ENCODE measurements at places on chromosomes 13 and 19. TPM values are rescaled to one million over a fixed set of nuclear protein-coding genes. Genes with fewer than 3 reads are reported as not detected.

- no peak for DNase-seq
These were observed 23.0 kb downstream of the STARD13 start for GRCh38 chr13:33262594-33262993.

DNA sequence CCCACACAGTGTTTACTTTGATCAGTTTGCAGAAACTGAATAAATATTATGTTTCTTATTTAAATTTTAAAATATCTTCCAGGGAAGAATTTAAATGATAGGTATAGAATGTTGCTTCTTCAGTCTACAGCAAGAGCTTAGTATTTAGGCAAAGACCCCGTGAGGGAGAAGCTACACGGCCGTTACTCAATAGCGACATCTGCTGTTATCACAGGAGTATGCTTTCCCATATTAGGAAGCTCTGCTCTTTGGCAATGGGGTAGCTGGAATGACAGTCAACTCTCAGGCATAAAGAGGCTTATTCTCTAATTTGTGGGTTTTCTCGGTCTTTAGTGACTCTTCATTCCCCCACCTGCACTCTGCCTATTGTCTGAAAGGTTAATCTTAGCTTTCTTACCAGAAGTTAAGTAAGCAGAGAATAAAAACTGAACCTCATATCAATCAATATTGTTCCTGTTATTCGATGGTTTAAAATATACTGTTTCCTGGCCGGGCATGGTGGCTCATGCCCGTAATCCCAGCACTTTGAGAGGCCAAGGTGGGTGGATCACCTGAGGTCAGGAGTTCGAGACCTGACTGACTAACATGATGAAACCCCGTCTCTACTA, 13.2 kb upstream of the LHFPL6 start:
- no peak for DNase-seq

DNA sequence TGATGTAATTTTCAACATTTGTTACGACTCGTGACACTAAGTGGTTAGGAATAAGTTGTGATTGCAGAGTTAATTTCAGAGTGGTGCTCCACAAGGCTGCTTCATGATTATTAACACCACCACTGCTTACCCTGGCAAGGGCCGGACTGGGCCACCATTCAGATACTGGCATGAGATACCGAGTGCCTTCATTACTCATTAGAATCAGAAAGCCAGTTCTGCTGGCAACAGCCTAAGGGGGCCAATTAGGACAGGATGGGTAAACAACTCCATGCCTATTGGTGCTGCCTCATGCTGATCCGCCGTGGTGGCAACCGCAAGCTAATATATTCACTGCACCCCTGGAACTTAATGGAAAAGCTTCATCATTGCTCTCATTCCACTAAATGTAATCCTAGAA, 575.1 kb downstream of the EFNB2 start:
- no peak for DNase-seq

DNA sequence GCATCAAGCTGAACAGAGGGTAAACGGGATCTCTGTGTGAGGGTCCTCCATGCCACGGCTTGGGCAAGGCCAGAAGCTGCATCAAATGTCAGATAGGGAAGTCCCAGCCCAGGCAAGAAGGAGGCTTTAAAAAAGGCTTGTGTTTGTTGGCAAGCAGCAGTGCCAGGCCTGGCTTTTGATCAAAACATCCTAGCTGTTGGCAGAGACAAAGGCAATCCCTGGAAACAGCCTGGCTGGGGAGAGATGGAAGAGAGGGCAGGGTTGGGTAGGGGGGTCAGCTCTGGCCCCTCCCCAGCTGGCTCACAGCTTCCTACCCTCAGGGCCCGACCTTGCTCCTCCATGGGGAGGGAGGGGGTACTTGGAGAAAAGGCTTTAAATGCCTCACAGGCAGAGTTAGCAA, 61.8 kb upstream of the KCTD15 start:
- no peak for DNase-seq

DNA sequence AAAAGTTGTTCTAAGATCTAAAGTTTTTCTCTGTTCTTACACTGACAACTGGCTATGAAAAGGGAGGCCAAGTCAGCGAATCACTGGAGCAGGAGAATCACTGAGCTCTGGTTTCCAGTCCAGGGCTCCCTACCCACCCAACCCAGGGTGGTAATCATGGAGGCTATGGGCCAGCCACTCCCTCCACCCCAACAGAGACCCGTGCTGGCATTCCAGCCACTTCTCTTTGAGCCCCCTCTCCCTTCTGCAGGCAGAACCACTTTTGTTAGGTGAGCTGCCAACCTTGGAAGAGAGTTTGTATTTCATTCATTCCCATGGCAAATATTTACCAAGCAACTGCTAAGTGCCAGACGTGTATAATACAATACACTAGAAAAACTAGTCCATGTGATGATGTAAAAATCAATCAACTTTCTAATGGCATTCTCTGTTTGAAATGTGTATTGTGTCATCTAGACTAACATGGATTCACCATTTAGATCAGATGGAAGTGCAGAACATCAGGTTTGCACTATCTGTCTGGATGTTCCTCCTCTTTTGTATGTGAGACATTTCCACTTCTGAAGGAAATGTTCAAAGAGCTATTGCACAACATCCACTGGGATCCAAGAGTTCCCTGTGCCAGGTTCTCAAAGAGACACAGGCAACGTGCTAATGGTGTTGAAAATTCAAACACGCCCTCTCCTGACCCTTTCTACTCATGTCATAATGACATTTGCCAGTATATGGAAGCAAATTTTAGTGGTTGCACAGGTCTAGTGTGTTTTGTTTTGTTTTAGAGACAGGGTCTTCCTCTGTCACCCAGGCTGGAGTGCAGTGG, 5.3 kb downstream of the MLNR start:
- DNase-seq = no peak

DNA sequence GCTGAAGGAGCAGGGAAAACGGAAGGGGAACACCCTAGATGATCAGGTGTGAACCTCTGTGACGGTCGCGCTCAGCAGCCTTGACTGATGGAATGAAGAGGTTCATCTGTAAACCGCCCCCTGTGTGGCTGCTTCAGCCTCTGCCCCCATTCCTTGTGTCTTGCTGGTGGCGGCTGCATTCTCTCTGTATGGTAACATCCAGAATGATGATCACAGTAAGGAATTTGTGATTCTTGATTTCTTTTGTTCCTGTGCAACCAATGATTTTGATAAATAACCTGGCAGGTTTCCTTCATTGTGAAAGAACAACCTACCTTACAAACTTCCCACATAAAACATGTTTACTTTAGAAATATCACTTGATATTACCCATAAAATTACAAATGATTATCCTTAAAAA, 118.7 kb upstream of the MCF2L start:
- DNase-seq = no peak

KLK2 gene
- not detected for polyA plus RNA-seq
